ENCODE measurements at places on chromosomes 3 and 15.

- no peak for DNase-seq
Measured at GRCh38 chr15:56939257-56939656, 20.8 kb downstream of the TCF12 start.

GRCh38 chr3:14552041-14552648 is 12.0 kb upstream of the GRIP2 start:
- DNase-seq, result no peak

DNA sequence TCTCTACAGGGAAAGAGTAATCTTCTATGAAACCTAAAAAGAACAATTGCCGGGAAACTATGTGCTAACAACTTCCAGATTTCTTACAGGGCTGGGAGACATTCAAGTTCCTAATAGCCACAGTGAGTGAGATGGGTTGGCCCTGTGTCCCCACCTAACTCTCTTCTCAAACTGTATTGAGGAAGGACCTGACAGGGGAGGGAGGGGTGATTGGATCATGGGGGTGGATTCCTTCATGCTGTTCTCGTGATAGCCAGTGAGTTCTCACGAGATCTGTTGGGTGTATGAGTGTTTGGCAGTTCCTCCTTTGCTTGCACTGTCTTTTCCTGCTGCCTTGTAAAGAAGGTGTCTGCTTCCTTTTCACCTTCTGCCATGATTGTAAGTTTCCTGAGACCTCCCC is 958.7 kb downstream of the AGBL1 start:
- DNase-seq, result no peak

DNA sequence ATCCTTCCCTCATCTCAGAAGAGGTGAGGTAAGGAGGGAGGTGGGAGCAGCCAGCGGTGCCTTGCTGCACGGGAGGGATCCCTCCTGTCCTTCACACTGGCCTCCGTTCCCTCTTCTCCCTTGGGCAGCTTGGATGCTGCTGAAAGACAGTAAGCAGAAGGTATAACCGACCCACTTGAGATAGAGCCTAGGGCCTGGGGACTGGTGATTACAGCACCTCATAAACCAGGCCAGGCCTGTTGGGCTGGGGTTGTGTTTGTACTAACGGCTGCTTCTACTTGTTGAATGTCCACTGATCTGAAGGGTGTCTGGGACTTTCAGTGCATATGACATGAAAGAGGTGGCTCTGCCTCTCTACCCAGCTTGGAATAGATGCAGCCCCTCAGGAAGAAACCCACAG is 25.0 kb downstream of the SEMA6D start:
- no peak for DNase-seq

DNA sequence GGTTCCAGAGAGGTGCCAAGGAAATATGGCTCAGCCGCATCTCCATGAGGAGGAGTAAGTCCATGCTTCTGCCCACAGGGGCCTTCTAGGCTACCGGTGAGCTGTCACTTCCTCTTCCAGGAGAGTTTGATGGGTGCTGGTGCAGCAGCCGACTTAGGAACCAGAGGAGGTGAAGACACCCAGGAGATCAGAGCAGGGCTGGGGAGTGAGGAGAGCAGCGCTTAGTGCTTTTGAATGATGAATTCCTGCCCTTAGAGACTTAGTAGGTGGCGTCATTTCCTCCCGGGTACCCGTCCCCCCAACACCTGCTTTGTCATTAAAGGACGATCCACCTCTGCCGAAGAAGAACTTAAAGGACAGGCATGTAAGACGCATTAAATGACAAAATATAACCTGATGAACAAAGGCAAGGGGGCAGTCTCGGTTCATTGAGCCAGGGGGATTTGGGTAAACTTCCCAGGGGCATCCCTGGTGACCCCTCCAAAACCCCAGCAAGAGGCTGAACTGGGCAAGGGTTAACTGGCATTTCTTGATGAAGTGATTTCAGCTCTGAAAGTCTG is 67.6 kb downstream of the HES1 start:
- DNase-seq, result no peak

Data from stimulated activated CD8-positive, alpha-beta memory T cell treated with anti-CD3 and anti-CD28 coated beads, Interleukin-7, amount 100 ng/mL, for 1 hour (primary cell).